ENCODE measurements at places on chromosomes 2 and 18. TPM values are rescaled to one million over a fixed set of nuclear protein-coding genes. Genes with fewer than 3 reads are reported as not detected.

CHRNG gene
- not detected for total RNA-seq

PRLH gene
- not detected for total RNA-seq

GKN2 gene
- total RNA-seq = not detected

HAAO gene
- 0.48 TPM for total RNA-seq

IL1A gene
- total RNA-seq = not detected

OTOF gene
- total RNA-seq = not detected

PARD3B gene
- total RNA-seq = 20.6 TPM

SLC5A7 gene
- total RNA-seq = not detected

ARL4C gene
- 3.6 TPM for total RNA-seq

GRCh38 chr2:48439102-48439501 lies 90.9 kb upstream of the STON1 start:
- no peak overlapping the region for H3K27ac ChIP-seq
- peaks cover 23% of the 10 kb centered on the region for H3K4me1 ChIP-seq
- no peaks in the 10 kb centered on the region for H3K36me3 ChIP-seq
- H3K27me3 ChIP-seq = peaks cover 1% of the 10 kb centered on the region
- no peak for DNase-seq

GRCh38 chr2:67267241-67267640 lies 129.9 kb upstream of the ETAA1 start:
- no peak overlapping the region for H3K4me3 ChIP-seq
- H3K27ac ChIP-seq = no peak overlapping the region
- H3K4me1 ChIP-seq = peaks cover 43% of the 10 kb centered on the region
- no peaks in the 10 kb centered on the region for H3K27me3 ChIP-seq

- DNase-seq = no peak
- H3K36me3 ChIP-seq = peaks cover 14% of the 10 kb centered on the region
- no peaks in the 10 kb centered on the region for H3K4me1 ChIP-seq
- H3K4me3 ChIP-seq = no peak overlapping the region
- H3K27me3 ChIP-seq = peaks cover 3% of the 10 kb centered on the region
- no peak overlapping the region for H3K27ac ChIP-seq
Observed at GRCh38 chr2:44459739-44460138, 98.0 kb downstream of the CAMKMT start.

DNA sequence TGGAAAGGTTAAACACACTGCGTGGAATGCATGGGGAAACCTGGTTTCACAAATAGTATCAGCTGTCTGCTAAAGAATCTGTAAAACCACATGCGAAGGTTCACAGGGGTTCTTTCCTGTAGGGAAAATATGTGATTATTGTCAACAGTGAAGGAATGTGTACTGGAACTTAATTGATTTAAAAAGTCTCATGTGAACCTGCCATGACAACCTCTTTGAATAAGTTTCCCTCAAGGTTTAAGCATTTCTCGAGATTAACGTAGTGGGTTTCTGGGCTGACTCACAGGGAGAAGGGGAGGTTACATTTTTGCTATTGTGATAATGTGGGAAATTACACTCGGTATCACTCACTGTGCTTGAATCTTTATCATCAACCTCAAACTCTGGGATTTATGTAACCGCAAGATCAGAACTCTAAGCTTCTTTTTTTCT lies 28.2 kb upstream of the IL1R1 start:
- peaks cover 17% of the 10 kb centered on the region for H3K36me3 ChIP-seq
- no peak overlapping the region for H3K27ac ChIP-seq
- DNase-seq = no peak
- H3K4me1 ChIP-seq = peaks cover 53% of the 10 kb centered on the region

DNA sequence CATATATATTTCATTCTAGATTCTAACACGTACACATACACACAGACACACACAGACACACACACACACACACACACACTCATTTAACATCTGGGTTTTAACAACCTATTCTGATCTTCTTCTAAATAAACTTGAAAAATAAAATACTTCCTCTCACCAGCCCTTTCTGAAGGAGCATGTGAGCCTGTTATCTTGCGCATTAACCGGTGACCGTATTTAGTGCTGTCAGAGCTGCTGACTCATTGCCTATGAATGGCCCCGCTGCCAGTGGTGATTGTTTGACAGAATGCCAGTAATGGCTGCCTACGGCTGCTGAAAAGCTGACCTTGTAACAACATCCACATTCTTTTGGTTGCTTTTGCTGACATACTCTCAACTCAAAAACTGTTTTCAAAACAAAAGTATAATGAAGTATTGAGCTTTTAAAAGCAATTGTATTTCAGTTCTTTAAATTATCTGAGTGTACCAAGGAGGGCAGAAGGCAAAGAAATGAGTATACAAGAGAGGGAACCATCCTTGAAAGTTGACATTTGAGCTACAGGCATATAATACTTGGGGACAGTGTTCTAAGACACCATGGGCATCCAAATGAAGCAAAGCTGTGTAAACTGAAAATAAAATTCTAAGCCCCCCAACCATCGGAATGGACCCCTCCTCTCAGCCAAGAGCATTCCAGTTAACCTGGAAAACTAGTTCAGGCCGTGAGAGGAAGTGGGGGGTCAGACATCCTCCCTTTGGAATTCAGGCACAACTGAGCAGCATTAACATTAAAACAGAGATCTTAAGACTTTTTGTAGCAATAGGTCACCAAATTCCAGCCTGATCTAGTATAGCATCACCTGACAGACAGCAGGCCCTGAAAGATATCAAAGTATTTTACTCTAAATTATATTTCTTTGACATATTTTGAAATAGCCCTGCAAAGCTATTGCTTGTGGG lies 50.2 kb upstream of the DTNA start:
- no peaks in the 10 kb centered on the region for H3K36me3 ChIP-seq
- DNase-seq = peak; percentile 97
- H3K27me3 ChIP-seq = no peaks in the 10 kb centered on the region
- H3K4me1 ChIP-seq = peaks cover 28% of the 10 kb centered on the region
- peak overlapping the region; percentile 91 for H3K27ac ChIP-seq
- H3K4me3 ChIP-seq = peak overlapping the region; percentile 64

DNA sequence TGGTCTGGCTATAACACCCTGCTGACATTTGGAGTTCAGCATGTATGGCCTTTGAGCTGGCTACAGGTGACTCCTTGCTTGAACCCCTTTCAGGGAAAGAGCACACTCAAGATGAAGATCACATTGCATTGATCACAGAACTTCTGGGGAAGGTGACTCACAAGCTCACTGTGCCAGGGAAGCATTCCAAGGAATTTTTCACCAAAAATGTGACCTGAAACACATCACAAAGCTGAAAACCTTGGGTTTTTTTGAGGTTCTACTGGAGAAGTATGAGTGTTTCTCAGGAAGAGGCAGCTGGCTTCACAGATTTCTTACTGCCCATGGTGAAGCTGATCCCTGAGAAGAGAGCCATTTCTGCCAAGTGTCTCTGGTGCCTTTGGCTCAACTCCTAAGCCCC lies 879.0 kb downstream of the CBLN2 start:
- H3K4me1 ChIP-seq = no peaks in the 10 kb centered on the region
- H3K36me3 ChIP-seq = no peaks in the 10 kb centered on the region
- no peak overlapping the region for H3K27ac ChIP-seq
- DNase-seq = no peak

DNA sequence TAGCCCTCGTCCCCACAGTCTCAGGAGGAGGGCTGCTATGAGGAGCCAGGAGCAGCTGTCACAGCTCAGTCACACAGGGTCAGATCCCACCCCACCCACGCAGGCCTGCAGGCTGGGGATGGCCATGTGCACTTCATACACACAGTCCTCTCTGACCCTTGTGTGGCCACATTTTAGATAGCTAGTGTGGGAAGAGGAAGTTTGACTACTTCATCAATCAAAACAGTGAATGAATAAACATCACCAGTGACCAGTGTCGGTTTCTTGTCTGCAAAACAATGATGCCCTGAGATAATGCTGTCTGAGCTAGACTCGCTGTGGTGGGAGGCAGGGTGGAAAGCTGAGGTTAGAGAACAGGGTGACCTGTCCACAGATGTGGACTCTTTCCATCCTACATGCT lies 107.1 kb downstream of the PIEZO2 start:
- H3K36me3 ChIP-seq = no peaks in the 10 kb centered on the region
- DNase-seq = no peak
- no peak overlapping the region for H3K27ac ChIP-seq
- peaks cover 11% of the 10 kb centered on the region for H3K4me1 ChIP-seq

GRCh38 chr2:177422271-177422670 lies 29.7 kb downstream of the AGPS start:
- peaks cover 30% of the 10 kb centered on the region for H3K36me3 ChIP-seq
- H3K4me1 ChIP-seq = peaks cover 35% of the 10 kb centered on the region
- peak; percentile 32 for DNase-seq
- no peak overlapping the region for H3K4me3 ChIP-seq

- H3K4me1 ChIP-seq = peaks cover 46% of the 10 kb centered on the region
- DNase-seq = peak; percentile 86
- peak overlapping the region; percentile 46 for H3K4me3 ChIP-seq
- peak overlapping the region; percentile 76 for H3K27ac ChIP-seq
- no peaks in the 10 kb centered on the region for H3K27me3 ChIP-seq
- peaks cover 4% of the 10 kb centered on the region for H3K36me3 ChIP-seq
Observed at GRCh38 chr18:56890632-56891031, 239.5 kb downstream of the WDR7 start.

DNA sequence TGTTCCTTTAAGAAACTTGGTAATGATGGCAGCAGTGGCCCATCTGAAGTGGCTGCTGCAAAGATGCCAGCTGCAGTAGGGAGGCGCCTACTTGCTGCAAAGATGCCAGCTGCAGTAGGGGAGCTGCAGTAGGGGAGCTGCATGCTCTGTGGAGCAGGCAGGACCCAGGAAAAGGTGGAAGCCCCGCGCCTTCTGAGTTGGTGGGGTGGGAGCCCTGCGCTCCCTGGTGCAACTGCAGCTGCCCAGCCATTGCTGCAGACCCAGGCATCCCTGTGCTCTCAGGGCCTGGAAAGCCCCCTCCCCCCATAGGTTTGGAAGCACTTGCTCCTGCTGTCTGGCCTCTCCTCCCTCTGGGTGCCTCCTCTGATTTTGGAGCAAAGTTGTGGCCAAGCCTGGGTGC lies 155.3 kb downstream of the DPP4 start:
- DNase-seq = no peak
- peaks cover 13% of the 10 kb centered on the region for H3K27me3 ChIP-seq

GRCh38 chr18:76859474-76860339 lies 37.4 kb downstream of the ZNF236 start:
- H3K36me3 ChIP-seq = no peaks in the 10 kb centered on the region
- DNase-seq = no peak
- H3K4me3 ChIP-seq = no peak overlapping the region
- no peaks in the 10 kb centered on the region for H3K27me3 ChIP-seq

DNA sequence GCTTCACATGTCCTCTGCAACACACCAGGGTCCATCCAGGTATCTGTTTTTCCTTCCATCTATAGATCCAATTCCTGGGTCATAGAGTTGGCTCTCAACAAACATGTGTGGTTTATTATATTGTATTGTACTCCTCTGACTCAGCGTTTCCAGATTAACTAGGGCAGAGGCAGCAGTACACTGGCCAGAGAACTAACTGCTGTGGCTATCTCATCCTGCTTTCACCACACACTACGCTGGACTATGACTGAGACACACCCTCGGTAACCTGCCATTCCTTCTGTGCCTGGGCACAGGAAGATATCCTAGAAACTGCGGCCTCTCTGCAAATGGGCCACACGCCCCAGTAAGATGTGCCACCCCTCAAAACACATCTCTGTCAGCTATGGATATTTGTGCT lies 159.8 kb upstream of the STK17B start:
- peak; percentile 76 for DNase-seq
- no peaks in the 10 kb centered on the region for H3K27me3 ChIP-seq
- no peaks in the 10 kb centered on the region for H3K36me3 ChIP-seq

DNA sequence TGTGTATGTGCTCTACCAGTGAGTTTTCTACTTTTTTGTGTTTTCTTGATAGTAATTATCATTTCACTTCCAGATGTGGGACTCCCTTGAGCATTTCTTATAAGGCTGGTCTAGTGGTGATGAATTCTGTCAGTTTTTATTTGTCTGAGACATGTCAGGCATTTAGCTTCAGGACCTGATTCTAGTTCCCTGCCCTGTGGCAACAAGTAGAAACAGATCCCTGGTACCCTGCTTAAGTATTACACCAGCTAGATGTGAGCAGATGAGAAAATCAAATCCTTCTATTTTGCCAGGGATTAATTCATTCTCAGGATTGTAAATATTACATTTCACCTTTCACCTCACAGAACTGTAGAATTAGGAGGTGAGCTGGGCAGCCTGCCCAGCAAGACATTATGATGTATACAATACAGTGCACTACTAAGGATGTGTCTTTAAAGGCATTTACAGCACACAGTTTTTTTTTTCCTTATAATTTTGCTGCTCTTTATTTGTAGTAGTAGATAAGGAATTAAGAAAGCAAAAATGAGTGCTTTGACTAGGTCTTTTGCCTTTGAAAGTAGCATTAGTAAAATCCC lies 35.1 kb downstream of the GALM start:
- no peak for DNase-seq
- H3K4me3 ChIP-seq = no peak overlapping the region
- peaks cover 48% of the 10 kb centered on the region for H3K4me1 ChIP-seq
- peaks cover 5% of the 10 kb centered on the region for H3K27me3 ChIP-seq

DNA sequence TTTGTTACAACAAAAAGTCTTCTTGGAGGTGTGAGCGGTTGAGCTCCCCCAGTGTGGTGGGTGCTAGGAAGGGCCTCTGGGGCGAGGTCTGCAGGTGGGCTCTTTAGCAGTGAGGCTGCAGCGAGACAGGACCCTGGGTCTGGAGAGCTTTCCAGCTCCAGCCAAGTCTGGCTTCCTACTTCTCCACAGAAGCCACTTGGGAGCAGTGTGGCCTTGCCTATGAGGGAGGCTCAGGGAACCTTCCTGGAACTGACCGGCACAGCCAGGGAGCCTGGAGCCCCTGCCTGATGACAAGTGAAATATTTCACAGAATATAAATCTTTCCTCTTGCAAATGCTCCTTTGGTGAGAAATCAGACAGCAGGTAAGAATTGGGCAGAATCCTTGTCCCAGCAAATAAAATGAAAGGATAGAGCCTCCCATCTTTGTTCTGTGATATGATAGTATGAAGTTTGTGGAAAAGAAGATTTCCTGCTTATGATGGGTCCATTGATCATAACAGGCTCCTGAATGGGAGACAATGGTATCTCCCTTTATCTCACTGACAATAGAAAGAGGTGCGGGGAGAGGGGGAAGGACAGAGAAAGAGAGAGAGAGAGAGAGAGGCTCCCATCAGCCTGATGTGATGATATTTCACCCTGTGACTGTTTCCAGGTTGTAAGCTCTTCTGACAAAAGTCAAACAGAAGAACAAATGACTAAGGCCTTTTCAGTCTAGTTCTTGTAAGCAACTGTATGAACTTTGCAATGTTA lies 289.8 kb upstream of the SPRED2 start:
- no peaks in the 10 kb centered on the region for H3K4me1 ChIP-seq
- no peaks in the 10 kb centered on the region for H3K36me3 ChIP-seq
- peaks cover 4% of the 10 kb centered on the region for H3K27me3 ChIP-seq
- H3K4me3 ChIP-seq = no peak overlapping the region
- H3K27ac ChIP-seq = no peak overlapping the region

GRCh38 chr2:113679457-113679856 lies 52.4 kb downstream of the RABL2A start:
- H3K4me3 ChIP-seq = no peak overlapping the region
- H3K4me1 ChIP-seq = no peaks in the 10 kb centered on the region
- no peak overlapping the region for H3K27ac ChIP-seq
- no peak for DNase-seq
- no peaks in the 10 kb centered on the region for H3K36me3 ChIP-seq
- peaks cover 21% of the 10 kb centered on the region for H3K27me3 ChIP-seq

GRCh38 chr18:26133652-26134051 lies at the start of gene PSMA8:
Gene PSMA8 (plus strand): TSS chr18:26133869. CDS start chr18:26133966, 97 bp downstream.
- H3K36me3 ChIP-seq = no peaks in the 10 kb centered on the region
- peaks cover 2% of the 10 kb centered on the region for H3K27me3 ChIP-seq
- no peaks in the 10 kb centered on the region for H3K4me1 ChIP-seq
- no peak within 1 kb of the TSS for H3K27ac ChIP-seq
- no peak within 1 kb of the TSS for H3K4me3 ChIP-seq

All from HFFc6 (cell line).